ENCODE measurements at places on chromosomes 5 and 9.
A peak's percentile ranks its signal among the peaks of the same experiment; 100 is the strongest.

DNA sequence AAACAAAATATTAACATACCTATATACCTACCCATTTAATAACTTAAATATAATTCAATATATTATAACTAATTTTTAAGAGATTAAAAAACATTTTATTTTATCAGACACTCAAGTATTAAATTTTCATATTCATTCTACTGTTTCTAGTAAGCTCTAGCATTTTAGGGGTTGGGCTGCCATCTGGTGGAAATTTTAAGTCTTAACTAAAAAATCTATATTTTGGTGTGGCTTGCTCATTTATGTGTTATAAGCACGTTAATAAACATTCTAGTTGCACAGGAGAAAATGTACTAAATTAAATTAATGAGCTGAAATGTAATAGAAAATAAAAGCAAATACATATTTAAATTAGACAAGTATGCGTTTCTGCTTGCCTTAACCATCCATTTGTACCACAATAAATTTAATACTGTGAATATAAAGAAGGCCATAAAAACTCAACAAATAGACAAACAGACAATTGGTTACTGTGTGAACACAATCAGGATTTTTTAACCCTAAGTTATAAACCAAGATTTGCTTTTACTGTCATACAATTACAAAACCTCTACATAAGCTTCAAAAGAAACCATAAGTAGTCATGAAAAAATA, 1728.3 kb upstream of the CDH9 start:
- DNase-seq = peak; percentile 1

DNA sequence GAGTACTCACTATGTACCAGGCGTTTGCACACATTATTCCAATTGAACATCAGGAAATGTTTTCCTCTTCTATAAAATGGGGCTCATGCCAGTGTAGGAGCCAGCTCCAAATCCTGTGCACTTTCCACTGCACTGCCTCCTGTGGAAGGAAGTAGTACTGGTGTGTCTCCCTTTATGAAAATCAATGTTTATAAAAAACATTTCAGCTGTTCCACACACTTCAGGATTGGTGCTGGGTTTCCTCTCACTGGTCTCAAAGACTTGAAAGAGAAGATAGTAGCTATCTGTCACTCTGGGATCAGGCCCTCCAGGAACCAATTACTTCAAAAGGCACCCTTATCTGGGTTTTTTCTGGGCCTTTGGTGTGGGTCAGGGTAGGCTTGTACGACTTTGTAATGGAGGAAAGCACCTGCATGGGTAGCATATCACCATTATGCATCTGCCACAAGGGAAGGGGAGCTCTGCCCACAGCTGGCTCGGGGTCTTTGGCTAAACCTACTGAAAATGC, 32.5 kb downstream of the RAB14 start:
- DNase-seq = peak; percentile 13

- no peak for DNase-seq
Observed at GRCh38 chr5:76083555-76084495, 642 bp downstream of the SV2C start.

- DNase-seq = no peak
Observed at GRCh38 chr9:128145536-128145935, 3.7 kb upstream of the LCN2 start.

- no peak for DNase-seq
Observed at GRCh38 chr9:34070606-34071324, 22.1 kb upstream of the UBAP2 start.

DNA sequence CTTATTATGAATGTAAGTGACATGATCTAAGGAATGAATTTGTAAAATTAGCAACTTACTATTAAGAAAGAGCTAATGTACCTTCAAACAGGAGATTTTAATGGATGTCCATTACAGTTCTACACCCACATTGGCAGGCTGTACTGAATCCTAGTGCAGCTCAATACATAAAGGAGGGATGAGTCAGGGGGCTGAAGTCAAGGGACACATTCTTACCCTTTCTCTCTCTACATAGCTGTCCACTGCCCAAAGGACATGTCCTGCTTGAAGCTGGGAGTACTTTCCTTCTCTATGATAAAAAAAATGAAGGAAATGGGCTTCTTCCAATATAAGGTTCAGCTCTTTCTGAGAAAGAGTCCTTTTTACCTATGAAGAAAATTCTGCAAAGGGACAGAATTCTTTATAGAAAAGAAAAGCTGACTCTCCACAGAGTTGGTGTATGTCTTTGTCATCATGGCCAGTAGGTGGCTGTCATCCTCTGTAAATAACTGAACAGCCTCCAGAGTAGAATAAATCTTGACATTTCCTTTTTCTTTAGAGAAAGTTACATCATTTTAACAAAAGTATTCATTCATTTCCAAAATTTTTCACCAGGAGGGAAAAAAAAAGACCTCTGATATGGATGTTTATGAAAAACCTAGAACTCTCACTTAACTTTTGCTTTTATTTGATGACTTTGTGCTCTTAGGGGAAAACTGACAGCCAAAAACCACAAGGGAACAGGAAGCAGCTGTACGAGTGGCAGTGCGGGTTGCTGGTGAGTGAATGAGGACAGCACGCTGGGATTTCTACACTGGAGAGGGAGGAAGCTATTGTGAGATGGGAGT, 13.1 kb upstream of the IFNA14 start:
- peak; percentile 25 for DNase-seq

DNA sequence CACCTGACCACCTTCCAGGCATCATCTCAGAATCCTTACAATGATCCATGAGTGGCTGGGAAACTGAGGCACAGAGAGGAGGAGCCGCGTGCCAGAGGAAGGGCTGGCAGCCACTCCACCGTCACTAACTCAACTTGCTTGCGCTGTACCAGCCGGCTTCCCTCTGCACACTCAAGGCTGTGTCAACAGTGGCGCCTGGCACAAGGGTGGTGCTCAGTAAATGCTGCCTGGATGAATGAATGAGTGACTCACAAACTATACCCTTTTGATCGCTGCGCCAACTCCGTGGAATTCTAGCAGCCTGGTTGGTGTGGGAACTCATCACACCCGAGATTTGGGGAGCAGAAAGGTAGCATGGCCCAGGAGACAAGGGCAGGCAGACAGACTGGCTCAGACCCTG, 21.9 kb downstream of the PRRX2 start:
- DNase-seq = no peak

- DNase-seq = no peak
Observed at GRCh38 chr5:10537624-10538023, 26.2 kb upstream of the ANKRD33B start.

DNA sequence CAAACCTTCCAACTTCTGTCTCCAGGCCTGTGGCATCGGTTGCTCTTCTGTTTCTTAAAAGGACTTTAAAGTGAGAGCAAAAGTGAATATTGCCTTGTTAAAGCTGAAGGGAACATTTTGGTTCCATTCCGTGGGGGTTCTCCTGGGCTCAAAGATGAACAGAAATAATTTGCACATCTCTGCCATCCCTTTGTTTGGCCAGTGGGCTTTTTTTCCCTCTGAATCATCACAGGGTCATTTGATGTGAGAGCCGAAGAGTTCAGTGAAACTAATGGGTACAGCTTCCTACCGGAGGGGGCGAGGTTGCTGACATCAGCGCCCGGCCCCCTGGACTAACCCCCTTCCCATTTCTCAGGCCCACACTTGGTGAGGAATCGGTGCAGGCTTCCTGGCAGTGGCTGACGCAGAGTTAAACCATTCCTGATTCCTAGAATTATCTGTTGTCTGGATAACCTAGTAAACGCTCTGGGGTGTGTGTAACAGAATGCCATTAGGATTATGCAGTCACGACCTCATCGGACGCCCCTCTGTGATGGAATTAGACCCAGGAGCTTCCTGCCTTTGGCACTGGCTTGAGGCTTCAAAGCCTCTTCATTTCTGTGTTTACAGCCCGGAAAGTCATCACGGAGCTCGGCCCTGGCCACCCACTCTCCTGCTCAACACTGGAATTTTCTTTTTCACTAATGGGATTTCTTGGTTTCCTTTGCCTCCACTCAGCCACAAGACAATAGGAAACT, 61.6 kb upstream of the RPL26L1 start:
- peak; percentile 99 for DNase-seq
